ENCODE measurements at places on chromosomes 4 and X.
A peak's percentile ranks its signal among the peaks of the same experiment; 100 is the strongest.

- no peak for DNase-seq
These were observed 106.2 kb downstream of the SYTL5 start for GRCh38 chrX:38112566-38112965.

DNA sequence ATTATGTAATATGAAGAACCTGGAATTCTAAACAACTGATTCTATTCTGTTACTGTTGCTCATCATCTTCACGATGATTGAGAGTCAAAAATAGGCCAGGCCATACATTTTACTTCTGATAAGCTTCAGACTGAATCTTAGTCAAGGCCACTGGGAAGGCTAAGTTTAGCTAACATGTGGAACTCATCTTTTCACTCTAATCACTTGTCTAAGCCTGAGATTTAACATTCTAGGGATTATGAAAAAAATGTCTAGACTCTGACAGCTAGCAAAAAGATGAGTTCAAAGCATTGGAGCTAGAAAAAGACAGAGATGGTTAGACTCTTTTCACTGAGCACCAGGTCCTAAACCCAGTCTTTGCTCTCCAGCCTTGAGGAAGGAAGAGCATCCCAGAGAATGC lies 656.2 kb upstream of the IGFBP7 start:
- no peak for DNase-seq

GRCh38 chr4:127548990-127549925 lies 83.5 kb upstream of the INTU start:
- DNase-seq = no peak

- no peak for DNase-seq
These were observed 212.6 kb upstream of the RASGEF1B start for GRCh38 chr4:81684352-81684751.

DNA sequence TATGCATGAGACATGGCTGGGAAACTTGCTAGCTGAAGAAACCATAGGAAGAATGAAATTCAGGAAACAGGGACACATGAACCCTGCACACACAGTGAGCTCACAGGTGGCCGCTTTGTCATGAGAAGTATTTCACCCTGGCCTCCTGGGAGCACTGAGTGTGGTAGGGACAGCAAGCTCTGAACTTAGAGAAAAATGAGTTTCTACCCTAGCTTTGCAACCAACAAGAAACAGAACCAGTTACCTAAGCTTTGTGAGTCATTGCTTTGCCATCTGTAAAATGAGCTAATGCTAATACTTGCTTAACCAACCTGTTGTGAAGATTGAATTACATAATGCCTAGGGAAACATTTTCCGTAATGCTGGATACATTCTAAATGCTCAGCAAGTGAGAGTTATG lies 206.6 kb upstream of the HS3ST1 start:
- no peak for DNase-seq

DNA sequence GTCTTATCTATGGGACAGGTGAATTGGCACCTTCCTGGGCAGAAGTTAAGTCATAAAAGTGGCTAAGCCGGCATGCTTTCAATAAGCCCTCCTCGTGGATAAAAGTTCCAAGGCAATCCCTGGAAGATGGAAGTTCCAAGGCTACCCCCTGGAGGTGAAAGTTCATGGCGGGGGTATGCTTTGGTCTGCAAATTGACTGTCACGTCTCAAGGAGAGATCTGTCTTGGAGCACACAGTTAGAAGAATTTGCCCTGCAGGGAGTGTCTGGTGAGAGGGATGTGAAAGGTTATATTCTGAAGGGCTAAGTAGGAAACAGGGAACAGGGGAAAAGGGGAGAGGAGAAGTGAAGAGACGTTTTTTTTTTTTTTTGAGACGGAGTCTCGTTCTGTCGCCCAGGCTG lies 26.2 kb upstream of the GPR173 start:
- no peak for DNase-seq

GRCh38 chr4:187934766-187935165 lies 60.8 kb upstream of the ZFP42 start:
- DNase-seq = no peak

GRCh38 chr4:157978680-157979361 lies 194.0 kb downstream of the GASK1B start:
- DNase-seq = peak; percentile 69

- no peak for DNase-seq
These were observed 78.5 kb downstream of the PRDM5 start for GRCh38 chr4:120843849-120844527.

Data from NCI-H2081 treated with DMSO at 0.1 percent for 48 hours (cell line).